Uterus (tissue), 4 donors: ENCODE measurements at places on chromosomes 4 and X. TPM values are rescaled to one million over a fixed set of nuclear protein-coding genes. Genes with fewer than 3 reads are reported as not detected.

BEND4 gene
- total RNA-seq: 0.14 TPM

SMIM10 gene
- total RNA-seq: 12.7 TPM

IL3RA gene
- total RNA-seq: 8.2 TPM

MID1IP1 gene
- total RNA-seq: 13.1 TPM

USP26 gene
- total RNA-seq: not detected

DNA sequence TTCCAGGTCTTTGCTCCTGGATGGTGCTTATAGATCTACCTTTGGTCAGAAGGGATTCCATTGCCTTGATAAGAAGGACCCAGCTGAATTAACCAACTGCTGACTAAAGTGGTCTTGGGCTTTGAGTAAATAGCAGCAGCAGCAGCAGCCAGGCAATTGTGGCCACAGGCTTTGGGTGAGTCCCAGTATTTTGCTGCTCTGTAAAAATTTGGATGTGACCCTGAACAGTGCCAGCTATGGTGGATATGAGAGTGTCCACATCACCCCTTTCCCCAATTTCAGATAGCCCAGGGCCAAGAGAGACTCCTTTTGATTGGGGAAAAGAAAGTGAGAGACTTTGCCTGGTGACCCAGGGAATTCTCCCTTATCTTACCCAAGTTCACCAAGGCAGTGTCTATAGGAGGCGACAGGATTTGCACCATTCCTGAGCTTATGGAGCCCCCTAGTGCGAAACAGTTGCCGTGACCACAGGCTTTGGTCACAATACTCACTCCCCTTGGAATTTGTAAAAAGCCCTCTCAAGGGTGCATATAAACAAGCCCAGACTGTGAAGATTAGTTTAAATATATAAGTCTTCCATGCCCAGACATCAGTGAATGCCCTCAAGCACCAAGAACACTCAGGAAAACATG is 518.0 kb downstream of the TMA16 start:
- no peak for DNase-seq

DNA sequence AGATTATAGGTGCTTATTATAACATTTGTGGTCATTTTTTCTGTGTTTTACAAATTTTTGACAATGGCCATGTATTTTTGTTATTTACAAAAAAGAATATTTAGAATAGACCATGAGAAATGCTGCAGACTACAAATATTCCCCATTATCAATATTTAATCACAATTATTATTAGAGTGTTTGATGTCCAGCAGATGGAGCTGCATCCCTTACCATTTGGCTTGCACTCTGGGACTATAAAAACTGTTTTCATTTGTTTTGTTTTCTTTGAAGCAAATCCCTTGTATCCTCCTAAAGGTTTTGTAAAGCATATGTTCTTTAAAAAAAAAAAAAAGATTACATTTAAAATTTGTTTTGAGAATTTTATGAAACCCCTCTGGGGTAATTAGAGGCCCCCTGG is 85.6 kb upstream of the CXorf66 start:
- no peak for DNase-seq

ITIH6 gene
- not detected for total RNA-seq

AP1AR gene
- total RNA-seq: 37.7 TPM

DNA sequence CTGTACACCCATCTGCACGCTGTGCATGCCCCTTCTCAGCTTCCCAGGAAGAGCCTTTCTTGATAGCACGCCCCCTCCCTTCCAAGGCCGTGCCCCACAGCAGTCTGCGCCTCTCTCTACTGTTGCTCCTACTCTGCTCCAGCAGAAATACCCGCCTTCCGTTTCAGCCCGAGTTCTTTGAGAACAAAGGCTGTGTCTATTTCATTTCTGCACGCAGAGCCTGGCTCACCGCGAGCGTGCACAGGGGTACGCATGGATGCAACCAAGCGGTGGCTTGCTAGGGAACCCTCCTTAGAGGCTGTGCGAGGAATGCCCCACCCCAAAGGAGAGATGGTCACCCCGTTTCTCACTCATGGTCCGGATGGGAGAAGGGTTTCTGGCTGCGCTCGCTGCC is 485 bp downstream of the AADAT start:
- DNase-seq: peak; percentile 19

DNA sequence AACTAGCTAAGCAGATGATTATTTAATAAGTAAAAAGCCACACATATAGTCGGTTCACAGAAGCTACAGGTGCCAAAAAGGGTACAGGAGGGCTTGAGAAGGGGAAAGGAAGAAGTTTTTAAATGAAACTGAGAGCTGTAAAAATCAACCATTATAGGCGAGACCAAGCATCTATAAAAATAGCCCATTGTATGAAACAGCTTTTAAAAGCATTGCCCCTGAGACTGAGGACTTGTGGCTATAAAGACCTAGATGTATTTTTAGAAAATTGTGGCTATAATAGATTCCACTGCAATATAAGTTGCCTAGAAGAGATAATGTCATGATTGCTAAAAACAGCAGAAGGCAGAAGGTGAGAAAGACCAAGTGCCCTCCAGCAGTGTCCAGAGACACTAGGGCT is 15.0 kb upstream of the TTC29 start:
- DNase-seq: no peak

FAM9B gene
- 4.4 TPM for total RNA-seq

BEX3 gene
- 153 TPM for total RNA-seq

DNA sequence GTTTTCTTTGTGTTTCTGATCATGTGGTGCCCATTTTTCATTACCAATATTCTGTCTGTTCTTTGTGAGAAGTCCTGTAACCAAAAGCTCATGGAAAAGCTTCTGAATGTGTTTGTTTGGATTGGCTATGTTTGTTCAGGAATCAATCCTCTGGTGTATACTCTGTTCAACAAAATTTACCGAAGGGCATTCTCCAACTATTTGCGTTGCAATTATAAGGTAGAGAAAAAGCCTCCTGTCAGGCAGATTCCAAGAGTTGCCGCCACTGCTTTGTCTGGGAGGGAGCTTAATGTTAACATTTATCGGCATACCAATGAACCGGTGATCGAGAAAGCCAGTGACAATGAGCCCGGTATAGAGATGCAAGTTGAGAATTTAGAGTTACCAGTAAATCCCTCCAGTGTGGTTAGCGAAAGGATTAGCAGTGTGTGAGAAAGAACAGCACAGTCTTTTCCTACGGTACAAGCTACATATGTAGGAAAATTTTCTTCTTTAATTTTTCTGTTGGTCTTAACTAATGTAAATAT is 110.4 kb downstream of the IL13RA2 start:
- no peak for DNase-seq

GRCh38 chrX:65522739-65523372 is 11.7 kb downstream of the LAS1L start:
- no peak for DNase-seq

DNA sequence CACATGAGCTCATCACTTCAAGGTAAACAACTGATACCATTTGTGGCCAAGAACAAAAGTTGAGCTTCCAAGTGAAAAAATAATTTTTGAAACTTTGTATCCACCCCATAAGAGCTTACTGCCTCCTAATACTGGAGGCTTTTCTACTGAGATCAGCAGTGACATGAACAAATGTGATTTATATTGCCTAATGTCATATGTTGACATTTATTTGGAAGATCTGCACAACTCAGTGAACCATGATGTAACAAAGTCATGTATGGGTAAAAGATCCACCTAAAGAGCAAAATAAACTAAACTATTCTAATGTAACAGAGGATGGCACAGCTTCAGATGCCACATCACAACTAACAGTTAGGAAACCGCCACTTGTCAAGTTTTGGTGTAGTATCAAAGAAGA is 65.8 kb downstream of the AFAP1 start:
- DNase-seq: no peak

DNA sequence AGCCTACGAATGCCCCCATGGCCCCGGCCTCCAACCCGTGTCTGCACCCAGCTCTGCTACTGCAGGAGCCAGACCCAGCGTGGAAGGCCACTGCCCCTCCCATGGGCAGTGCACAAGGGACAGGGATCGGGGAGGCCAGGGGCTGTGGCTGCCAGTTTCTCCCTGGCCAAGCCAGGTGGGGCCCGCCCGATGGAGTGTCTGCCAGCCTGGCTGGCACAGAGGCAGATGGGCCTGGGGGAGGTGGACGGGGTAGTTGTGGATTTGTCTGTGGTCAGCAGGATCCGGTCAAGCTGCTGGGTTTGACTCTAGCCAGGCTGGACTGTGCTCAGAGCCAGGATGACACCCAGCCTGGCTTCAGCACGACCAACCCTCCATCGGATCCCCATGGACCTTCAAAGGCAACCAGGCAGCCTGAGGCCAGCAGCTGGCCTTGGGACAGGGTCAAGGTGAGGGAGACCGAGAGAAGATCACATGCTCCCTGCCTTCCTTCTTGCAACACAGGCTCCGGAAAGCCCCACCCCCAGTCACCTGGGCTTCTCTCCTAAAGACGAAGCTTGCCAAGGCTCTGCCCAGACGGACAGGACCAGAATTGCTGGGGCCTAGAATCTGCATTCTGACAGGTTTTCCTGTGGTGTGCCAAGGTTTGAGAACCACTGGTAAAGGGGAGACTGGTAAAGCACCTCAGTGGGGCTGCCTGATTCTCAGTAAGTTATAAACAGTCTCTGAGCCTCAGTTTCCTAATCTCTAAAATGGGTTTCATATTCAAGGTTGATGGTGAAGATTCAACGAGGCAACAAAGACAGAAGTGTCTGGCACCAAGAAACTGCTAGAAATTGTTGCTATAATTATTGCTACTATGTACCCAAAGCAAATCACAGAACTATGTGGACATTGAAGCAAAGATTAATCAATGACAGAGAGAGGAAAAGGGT is 78.6 kb downstream of the PPP2R2C start:
- DNase-seq: no peak

TBC1D8B gene
- total RNA-seq: 9.3 TPM

- DNase-seq: no peak
Observed at GRCh38 chr4:8577972-8578371, 2.2 kb upstream of the GPR78 start.

GRCh38 chrX:23292988-23293651 is 41.5 kb upstream of the PTCHD1 start:
- no peak for DNase-seq

FHDC1 gene
- total RNA-seq: 4.4 TPM

DNA sequence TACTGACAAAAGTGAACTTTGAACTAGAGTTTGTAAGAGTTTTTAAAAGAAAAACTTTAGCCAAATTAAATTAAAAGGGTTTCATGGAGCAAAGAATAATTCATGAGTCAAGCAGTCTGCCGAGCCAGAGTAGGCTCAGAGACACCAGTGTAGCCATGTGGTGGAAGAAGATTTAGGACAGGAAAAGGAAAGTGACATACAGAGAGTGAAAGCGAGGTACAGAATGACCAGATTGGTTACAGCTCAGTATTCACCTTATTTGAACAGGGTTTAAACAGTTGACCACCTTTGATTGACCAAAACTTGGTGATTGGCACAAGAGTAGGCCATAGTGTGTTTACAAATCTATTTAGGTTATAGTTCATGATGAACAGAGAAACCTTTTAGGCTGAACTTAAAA is 377.8 kb downstream of the KLHL4 start:
- no peak for DNase-seq

GRCh38 chr4:129446074-129446473 is 350.1 kb downstream of the C4orf33 start:
- no peak for DNase-seq

NHSL2 gene
- 8.5 TPM for total RNA-seq

- DNase-seq: no peak
Observed at GRCh38 chrX:71621603-71622002, 3.3 kb upstream of the CXCR3 start.

- DNase-seq: no peak
Observed at GRCh38 chr4:7382634-7383014, 52.1 kb downstream of the PSAPL1 start.

DNA sequence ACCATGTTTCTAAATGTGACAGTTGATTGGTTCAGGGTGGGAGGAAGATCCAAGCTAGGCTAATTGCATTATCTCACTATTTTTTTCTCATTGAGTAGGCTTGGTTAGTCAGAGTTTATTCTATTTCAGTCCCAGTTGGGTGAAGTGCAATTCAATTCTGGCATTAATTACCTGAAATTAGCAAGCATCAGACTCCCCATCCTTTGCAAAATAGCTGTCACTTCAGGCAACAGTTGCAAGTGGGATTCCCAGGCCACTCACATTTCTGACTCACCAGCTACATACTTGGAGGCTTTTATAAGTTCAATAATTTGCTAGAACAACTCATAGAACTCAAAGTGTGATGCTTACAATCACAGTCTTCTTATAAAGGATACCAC is 155.8 kb upstream of the HAND2 start:
- no peak for DNase-seq

MAOA gene
- 13.2 TPM for total RNA-seq

ETFDH gene
- total RNA-seq: 30.1 TPM

ITGB1BP2 gene
- total RNA-seq: not detected

DNA sequence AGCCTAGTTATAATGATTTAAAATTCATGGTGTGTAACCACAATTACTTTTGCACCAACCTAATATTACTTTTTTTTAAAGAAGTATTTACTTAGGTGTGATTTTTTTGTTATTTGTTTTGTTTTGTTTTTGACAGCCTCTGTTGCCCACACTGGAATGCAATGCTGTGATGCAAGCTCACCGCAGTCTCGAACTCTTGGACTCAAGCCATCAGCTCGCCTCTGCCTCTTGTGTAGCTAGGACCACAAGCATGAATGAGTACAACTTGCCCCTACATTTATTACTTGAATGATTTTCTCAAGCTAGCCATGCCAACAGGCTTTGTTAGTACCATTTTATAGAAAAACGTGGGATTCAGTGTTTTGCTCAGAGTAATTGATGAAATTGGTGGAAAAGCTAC is 488.8 kb upstream of the CPEB2 start:
- no peak for DNase-seq

DNA sequence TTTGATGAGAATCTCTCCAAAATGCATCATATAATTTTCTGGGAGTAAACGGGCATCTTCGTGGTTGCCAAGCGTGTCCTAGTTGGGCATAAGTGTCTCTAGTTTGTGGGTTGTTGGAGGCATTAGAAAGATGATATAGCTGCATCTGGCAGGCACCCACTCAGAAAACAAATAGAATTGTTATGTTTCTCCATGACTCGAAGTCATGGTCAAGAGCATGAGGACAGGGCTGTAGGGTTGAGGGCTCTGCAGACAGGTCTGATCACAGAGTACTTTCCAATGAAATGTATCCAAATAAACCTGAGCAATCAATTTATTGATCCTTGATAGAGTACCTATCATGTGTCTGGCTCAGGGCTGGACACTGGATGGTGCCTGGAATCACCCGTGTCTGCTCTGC is 82.7 kb downstream of the SORCS2 start:
- DNase-seq: no peak

GRCh38 chr4:113094802-113095201 is 45.3 kb downstream of the ANK2 start:
- no peak for DNase-seq

RHOXF2B gene
- not detected for total RNA-seq

GAGE12E gene
- not detected for total RNA-seq

DNA sequence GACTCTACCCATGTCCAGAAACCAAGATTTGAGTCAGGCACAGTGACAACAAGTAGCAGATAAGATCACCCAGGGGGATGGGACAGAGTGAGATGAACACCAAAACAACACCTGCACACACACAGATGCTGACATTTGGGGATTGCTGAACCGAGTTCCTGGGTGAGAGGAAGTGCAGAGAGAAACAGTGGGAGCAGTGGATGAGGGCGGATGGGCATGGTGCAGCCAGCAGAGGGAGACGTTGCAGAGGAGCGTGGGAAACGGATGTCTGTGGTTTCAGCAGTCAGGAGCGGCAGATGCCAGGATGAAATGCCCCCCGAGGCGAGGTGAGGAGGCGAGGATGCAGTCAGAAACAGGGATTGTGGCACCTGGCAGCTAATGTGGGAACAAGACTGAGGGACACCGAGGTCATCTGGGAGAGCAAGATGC is 78.6 kb upstream of the STS start:
- no peak for DNase-seq

- no peak for DNase-seq
Observed at GRCh38 chr4:166657261-166657660, 577.0 kb downstream of the SPOCK3 start.

AFF1 gene
- total RNA-seq: 71.5 TPM

ZCCHC12 gene
- total RNA-seq: 37.9 TPM
